Esophagus mucosa (tissue), 1 donor: ENCODE measurements at places on chromosomes 5 and 9.
A peak's percentile ranks its signal among the peaks of the same experiment; 100 is the strongest.

DNA sequence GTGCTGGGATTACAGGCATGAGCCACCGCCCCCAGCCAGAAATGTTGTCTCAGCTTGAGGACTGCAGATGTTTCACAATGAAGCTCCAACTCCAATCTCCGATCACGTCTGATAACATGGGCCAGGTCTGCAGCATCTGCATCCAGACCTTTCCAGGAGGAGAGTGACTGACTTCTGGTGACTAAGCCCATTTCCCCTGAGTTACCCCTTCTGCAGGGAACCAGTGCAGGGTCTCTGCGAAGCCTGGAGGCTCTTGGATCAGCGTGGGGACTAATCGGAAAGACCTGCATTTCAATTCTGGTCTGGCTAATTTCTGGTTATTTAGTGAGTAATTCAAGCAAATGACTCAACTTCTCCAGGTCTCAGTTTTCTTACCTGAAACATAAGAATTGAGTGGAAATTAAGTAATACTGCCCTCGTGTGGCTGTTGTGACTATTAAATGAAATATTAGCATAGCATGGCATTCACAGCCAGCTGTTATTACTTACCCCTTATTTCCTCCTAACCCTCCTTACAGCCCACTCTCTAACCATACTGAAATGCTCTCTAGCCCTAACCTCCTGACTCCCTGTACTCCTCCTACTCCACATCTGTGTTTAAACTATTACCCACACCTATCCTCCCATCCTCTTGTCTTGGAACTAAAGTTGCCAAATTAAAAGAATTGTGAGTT is 2.2 kb upstream of the GNPDA1 start:
- peak; percentile 37 for ATAC-seq

GRCh38 chr5:68529581-68529980 is 314.0 kb downstream of the PIK3R1 start:
- no peak for ATAC-seq

DNA sequence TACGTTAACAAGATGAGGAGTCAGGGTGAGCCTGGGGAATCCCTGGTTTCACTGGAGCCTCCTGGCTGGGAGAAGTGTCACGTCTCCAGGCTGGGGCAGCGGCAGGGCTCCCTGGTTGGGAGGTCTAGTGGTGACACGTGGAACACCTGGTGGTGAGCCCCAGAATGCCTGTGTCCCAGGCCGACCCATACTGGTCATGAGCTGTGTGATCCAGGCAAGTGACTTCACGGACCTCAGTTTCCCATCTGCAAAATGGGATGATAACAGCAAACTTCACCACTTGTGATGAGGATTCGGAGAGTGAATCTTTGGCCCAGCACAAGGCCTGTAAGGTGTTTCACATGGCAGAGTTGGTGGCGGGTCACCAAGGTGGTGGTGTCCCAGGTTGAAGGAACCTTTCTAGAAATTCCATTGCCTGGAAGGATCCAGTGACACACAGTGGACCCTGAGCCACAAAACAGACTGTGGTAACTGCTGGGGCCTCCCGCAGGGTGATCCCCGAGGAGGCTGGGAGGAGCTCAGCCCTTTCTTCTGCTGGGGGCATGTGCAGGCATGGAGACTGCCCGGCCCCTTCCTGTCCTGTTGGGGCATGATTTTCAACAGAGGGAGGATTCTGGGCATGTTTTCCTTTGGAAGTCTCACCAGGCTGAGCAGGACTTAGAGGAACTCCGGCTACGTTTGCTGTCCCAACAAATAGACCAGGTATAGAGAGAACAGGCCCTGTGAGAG is 153.9 kb upstream of the IER5L start:
- ATAC-seq, result peak; percentile 72

- no peak for ATAC-seq
Observed at GRCh38 chr9:87013490-87013889, 66.2 kb upstream of the GAS1 start.

DNA sequence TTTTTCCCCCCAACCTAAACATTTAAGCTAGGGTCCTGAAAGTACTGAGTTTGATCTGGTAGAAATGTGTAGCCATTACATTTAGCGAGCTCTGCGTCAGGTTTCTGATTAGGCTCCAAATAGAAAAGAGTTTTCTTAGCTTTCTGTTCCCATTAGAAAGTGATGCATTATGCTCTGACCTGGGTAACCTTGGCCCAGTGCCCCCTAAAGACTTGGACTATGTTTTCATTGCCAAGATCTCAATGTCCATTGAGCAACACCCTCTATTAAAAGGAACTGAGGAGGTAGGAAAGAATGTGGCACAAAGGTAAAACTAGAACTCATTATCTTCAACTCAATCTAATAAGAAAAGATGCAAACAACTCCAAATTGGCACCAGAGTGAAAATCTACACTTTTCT is 358.9 kb upstream of the PCSK5 start:
- no peak for ATAC-seq

- no peak for ATAC-seq
Observed at GRCh38 chr5:158569534-158569933, 530.2 kb downstream of the EBF1 start.

- ATAC-seq, result peak; percentile 80
Observed at GRCh38 chr5:57199866-57200265, 26.0 kb downstream of the GPBP1 start.

- ATAC-seq, result no peak
Observed at GRCh38 chr5:133496631-133497030, 115.7 kb downstream of the FSTL4 start.

GRCh38 chr5:52989781-52990527 is 802 bp downstream of the ITGA2 start:
- ATAC-seq, result peak; percentile 24
